ENCODE measurements at places on chromosomes 1 and 21. TPM values are rescaled to one million over a fixed set of nuclear protein-coding genes. Genes with fewer than 3 reads are reported as not detected.

Gene GDAP2
- total RNA-seq = 6.1 TPM

Gene WNT3A
- not detected for total RNA-seq

Gene CADM3
- under 0.01 TPM for total RNA-seq

Gene CXADR
- 2.1 TPM for total RNA-seq

Gene HIVEP3
- 1.9 TPM for total RNA-seq

Gene XPR1
- 11.8 TPM for total RNA-seq

Gene KCNJ9
- not detected for total RNA-seq

Gene ATP6V1G3
- total RNA-seq = not detected

Gene TLCD4
- 0.84 TPM for total RNA-seq

Gene GNAT2
- total RNA-seq = 0.30 TPM

Gene SUSD4
- total RNA-seq = 1.2 TPM

Gene TM2D1
- 41.2 TPM for total RNA-seq

Gene ASCL5
- not detected for total RNA-seq

Gene OLFML3
- 48.5 TPM for total RNA-seq

Gene RAB42
- 7.4 TPM for total RNA-seq

Gene GPR52
- not detected for total RNA-seq

Gene NR1I3
- not detected for total RNA-seq

Gene SPRR2B
- not detected for total RNA-seq

Gene RHOU
- 1.0 TPM for total RNA-seq

Gene MX1
- 0.67 TPM for total RNA-seq

All from bronchus fibroblast of lung (primary cell).